ENCODE measurements at places on chromosomes 2 and 18. TPM values are rescaled to one million over a fixed set of nuclear protein-coding genes. Genes with fewer than 3 reads are reported as not detected.

DNA sequence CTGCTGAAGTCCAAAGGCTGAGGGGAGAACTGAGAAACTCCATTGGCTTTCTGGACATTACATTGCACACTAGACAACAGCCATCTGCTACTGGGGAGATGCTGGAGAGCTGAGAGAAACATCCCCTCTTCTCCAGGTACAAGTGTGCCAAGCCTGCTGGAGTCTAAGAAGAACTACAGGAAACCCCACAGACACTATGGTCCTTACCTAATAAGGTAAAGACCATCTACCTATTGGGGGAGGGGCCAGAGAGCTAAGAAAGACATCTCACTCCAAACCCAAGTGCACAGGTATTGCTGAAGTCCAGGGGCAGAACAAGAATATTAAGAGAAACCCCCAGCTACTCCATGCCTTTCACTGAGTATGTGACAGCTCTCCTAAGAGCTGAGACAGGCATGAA, 338.7 kb upstream of the NCKAP5 start:
- no peak for DNase-seq

Gene RASGRP3
- 5.4 TPM for total RNA-seq

- no peak for DNase-seq
Measured at GRCh38 chr2:204033611-204034495, 97.3 kb downstream of the ICOS start.

- DNase-seq: no peak
Measured at GRCh38 chr2:120736202-120736623, 545 bp downstream of the GLI2 start.

- no peak for DNase-seq
Measured at GRCh38 chr18:2154278-2154677, 417.0 kb downstream of the METTL4 start.

Gene REEP1
- total RNA-seq: 50.3 TPM

Gene SEPTIN10
- 84.1 TPM for total RNA-seq

Gene SPHKAP
- total RNA-seq: 0.22 TPM

DNA sequence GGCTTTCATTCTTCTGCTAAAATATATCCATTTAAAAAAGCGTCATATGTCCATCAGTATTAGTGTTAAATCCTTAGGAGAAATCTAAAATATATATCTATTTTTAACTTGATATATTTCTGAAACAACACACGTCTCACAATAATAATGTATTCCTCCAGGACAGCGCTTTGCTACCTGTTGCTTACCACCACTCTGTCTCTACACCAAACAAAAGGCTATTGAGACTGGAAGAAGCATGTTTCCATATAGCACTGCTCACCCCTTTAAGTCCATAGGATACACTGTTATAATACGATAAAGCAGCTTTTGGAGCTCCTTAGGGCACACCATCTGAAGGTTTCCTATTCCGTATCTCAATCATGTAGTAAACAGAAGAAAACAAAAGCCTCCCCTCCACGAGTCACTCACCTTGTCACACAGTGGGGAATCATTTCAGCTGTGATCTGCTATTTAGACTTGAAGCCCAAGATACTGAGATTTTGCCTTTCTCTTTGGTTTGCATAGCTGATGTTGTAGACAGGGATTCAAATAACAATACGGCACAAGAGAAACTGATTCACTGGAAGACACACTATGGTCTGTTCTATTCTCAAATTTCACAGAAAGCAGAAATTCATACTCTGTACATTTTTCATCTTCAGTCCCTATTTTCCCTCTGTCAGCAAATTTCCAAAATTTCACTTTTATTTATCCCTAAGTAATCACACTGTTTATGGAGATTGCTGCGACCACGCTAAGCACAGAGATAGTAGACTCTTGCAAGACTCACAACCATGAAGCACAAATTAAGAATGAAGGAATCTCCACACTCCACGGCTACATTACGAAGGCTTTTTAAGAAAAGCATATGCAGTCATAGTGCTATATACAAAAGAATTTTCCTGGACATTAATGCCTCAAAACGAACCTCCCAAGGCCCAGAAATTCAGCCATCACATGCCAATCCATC, 187.1 kb downstream of the TCF4 start:
- DNase-seq: no peak

Gene ATP8B1
- total RNA-seq: 175 TPM

DNA sequence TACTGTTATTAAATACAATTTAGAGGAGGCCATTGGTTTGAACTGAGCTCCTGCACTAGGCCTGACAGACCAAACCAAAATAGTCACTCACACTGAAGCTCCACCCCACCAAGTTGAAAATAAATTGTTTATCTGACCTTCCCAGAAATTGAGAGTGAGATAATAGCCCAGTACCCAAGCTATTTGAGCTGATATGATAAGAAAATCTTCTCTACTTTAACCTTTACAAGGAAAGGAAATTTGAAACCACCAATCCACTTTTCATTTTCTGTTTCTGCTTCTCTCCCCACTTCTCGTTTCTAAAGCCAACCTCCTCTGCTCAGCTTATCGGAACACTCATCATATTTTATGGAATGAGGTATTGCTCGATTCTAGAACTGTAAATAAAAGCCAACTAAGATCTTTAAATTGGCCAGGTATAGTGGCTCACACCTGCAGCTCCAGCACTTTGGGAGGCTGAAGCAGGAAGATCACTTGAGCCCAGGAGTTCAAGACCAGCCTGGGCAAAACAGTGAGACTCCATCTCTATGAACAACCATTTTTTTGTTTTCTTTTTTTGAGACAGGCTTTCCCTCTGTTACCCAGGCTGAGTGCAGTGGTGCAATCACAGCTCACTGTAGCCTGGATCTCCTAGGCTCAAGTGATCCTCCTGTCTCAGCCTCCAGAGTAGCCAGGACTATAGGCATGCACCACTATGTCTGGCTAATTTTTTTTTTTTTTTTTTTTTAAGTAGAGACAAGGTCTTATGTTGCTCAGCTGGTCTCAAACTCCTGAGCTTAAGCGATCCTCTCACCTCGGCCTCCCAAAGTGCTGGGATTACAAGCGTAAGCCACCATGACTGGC, 13.3 kb upstream of the GALM start:
- no peak for DNase-seq
